ENCODE measurements at places on chromosomes 3 and 15. TPM values are rescaled to one million over a fixed set of nuclear protein-coding genes. Genes with fewer than 3 reads are reported as not detected.

IP6K1 gene
- total RNA-seq = 49.1 TPM

SHF gene
- total RNA-seq = 29.1 TPM

MFN1 gene
- 58.1 TPM for total RNA-seq

CFAP44 gene
- 23.9 TPM for total RNA-seq

GOLGA6L10 gene
- 4.0 TPM for total RNA-seq

MORC1 gene
- 0.06 TPM for total RNA-seq

GTF2E1 gene
- 15.4 TPM for total RNA-seq

SEMA7A gene
- 12.3 TPM for total RNA-seq

RFX7 gene
- total RNA-seq = 23.6 TPM

CELF6 gene
- 6.8 TPM for total RNA-seq

GABRG3 gene
- 23.7 TPM for total RNA-seq

GRK7 gene
- total RNA-seq = 0.22 TPM

C3orf49 gene
- not detected for total RNA-seq

CHST13 gene
- total RNA-seq = not detected

HHLA2 gene
- total RNA-seq = 0.22 TPM

MLF1 gene
- total RNA-seq = 62.9 TPM

NLGN1 gene
- total RNA-seq = 81.2 TPM

AADACL2 gene
- not detected for total RNA-seq

ZNF620 gene
- total RNA-seq = 10.5 TPM

CNTN4 gene
- total RNA-seq = 37.9 TPM

PLD1 gene
- total RNA-seq = 63.3 TPM

CCR1 gene
- total RNA-seq = 5.2 TPM

SAMD7 gene
- total RNA-seq = not detected

POC1A gene
- 5.0 TPM for total RNA-seq

SEMA5B gene
- total RNA-seq = 20.9 TPM

PATL2 gene
- 0.72 TPM for total RNA-seq

NR2C2 gene
- 56.5 TPM for total RNA-seq

PLA2G4D gene
- 0.06 TPM for total RNA-seq

SCAP gene
- 89.7 TPM for total RNA-seq

GOLGA8Q gene
- 1.8 TPM for total RNA-seq

SLC25A26 gene
- total RNA-seq = 21.7 TPM

HEG1 gene
- 26.4 TPM for total RNA-seq

PP2D1 gene
- not detected for total RNA-seq

CHDH gene
- 4.9 TPM for total RNA-seq

RRP9 gene
- total RNA-seq = 10.2 TPM

DLL4 gene
- 7.5 TPM for total RNA-seq

DLEC1 gene
- 1.2 TPM for total RNA-seq

NMNAT3 gene
- total RNA-seq = 8.0 TPM

WDR82 gene
- 77.1 TPM for total RNA-seq

FGD5 gene
- total RNA-seq = 21.9 TPM

ADAMTS17 gene
- total RNA-seq = 20.6 TPM

LRTM1 gene
- total RNA-seq = 0.17 TPM

CIP2A gene
- total RNA-seq = 19.8 TPM

SLC12A8 gene
- total RNA-seq = 4.9 TPM

CCR3 gene
- not detected for total RNA-seq

SPTBN5 gene
- total RNA-seq = 0.69 TPM

SERPINI2 gene
- total RNA-seq = 6.3 TPM

DPPA2 gene
- total RNA-seq = not detected
